ENCODE measurements at places on chromosomes 11 and 22.

DNA sequence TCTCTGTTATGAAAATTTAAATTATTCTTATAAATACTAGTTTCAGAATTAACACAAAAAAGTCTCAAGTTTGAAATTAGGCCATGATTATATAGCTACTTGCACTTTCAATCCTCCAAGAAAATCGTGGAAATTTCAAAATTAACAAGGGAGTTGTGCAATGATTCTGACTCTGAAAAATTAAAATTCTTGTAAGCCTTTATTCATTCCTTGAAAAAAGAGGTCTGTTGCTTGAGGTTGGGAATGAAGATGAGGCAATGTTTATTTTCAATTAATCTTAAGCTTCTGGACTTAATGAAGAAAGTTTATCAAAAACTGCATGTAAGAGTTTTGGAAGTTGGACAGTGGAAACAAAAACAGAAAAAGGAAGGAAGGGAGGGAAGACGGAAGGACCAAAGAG, 128.2 kb upstream of the FIBIN start:
- no peak for DNase-seq

GRCh38 chr11:69209421-69210309, 53.9 kb downstream of the SMIM38 start:
- DNase-seq: no peak

GRCh38 chr11:1308743-1309497, 512 bp downstream of the TOLLIP start:
- no peak for DNase-seq

GRCh38 chr11:66970807-66971442, 4.2 kb upstream of the C11orf86 start:
- no peak for DNase-seq

DNA sequence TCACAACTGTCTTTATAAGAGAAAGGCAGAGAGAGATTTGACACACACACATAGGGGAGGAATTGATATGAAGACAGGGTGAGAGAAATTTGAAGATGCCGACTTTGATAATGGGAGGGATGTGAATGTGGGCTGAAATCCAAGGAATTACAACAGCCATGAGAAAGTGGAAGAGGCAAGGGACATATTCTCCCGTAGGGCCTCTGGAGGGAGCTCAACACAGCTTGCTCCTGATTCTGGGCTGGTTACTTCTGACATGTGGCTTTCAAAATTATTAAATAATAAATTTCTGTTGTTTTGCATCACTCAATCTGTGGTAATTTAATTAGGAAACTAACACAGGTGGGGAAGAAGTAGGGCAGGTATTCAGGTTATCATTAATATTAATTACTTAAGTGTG, 282.9 kb downstream of the LUZP2 start:
- DNase-seq: no peak

DNA sequence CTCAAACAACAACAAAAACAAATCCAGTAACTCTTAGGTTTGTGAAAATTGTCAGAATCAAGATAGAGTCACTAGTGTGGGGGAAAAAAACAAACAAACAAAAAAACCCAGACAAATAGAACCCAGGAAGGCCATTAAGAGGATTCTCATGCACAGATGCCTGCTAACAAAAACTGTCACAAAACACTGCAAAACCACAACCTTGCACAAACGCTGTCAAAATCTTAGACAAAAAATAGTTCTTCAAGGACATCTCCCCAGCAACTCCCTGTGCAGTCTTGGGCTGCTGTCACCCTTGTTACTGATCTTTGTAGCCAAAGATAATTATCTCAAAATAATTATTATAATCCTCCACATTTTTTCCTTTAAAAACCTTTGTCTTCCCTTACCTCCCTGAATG, 4.6 kb upstream of the ZBED5 start:
- DNase-seq: no peak
